Activated CD4-positive, alpha-beta T cell treated with anti-CD3 and anti-CD28 coated beads, Interleukin-10, Interleukin-2, amounts not matched to agents 100 ng/mL and 50 ng/mL, durations not matched to agents 16 hours and 8 hours (primary cell): ENCODE measurements at places on chromosomes 2 and 18.
A peak's percentile ranks its signal among the peaks of the same experiment; 100 is the strongest.

DNA sequence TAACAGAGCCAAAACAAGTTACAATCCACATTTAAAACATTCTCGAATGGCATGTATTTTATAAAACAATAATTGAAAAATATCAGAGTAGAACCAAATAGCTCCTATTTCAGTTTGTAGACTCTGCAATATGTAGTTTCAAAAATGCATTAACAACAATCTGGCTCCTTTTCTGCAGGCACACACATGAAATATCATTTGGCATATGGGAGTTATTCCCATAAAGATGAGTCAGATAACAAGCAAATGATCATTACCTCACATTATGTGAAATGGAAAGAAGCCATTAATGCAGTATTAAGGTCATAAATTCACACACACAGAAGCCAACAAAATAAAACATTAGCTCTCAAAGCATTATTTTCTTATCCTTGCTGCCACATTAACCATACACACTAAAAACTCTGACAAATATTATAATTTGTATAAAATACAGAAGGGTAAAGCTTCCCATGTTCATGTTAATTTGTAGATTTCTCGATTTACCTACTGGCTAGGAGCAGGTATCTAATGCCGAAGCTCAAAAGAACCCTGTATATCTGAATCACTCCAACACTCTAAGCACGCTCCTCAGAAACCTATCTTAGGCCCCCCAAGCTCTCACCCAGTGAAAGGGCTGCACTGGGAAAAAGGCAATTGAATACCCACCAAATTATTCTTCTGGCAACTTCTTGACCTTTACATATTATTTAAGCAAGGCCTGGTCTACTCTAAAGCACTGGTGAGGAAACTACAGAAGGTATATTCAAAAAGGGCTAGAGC, 13.8 kb downstream of the NBAS start:
- DNase-seq: no peak

- peak; percentile 52 for DNase-seq
Measured at GRCh38 chr2:188870289-188870688, 103.9 kb upstream of the COL3A1 start.

DNA sequence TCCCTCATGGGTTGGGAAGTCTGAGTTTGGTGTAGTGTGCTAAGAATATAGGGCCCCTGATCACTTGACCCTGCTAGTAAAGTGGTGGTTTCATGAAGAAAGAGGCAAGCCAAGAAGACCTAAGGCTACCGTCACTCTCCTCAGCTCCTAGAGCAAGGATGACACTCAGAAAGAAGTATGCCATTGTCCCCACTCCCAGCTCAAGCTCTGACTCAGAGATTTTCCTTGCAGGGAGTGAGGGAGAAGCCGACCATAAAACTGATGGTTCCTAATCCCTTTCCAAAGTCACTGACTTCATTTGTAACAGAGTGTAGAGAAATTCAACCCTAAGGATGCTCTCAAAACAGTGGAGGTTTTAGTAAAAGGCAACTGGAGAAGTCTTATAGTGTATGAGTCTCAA, 80.9 kb downstream of the ICA1L start:
- DNase-seq: no peak

- DNase-seq: no peak
Measured at GRCh38 chr2:69798290-69798908, 31.1 kb upstream of the GMCL1 start.

- no peak for DNase-seq
Measured at GRCh38 chr2:62547854-62548253, 41.9 kb upstream of the TMEM17 start.

- DNase-seq: no peak
Measured at GRCh38 chr2:156666130-156666785, 230.1 kb downstream of the GPD2 start.
